ENCODE measurements at places on chromosomes 5 and 9.

DNA sequence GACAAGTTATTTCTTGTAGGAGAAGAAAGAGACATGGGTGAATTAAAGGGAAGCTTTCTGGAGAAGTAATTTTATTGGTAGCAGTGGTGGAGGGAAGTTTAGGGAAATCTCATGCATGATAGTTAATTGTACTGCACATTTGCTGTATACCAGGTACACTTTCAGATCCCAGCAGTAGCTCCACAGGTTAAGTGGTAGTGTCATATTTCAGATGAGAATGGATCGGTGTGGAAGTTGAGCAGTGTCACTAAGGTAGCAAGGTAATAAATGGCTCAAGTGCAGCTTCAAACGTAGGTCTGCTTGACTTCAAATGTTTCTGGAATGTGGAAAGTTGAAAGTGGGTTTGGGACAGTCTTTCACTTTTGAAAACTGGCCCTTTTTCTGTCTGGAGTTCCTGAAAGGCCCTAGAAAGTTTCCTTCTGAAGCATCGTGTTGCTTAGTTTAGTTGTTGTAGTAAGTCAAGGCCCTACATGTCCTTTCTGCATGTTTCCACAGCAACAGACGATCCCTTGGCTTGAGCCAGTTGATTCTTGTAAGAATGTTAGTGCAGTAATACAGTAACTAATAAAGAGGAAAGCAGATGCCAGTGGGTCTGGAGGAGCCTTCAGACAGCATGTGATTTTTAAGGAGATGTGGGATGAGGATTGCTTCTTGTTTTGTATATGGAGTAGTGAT lies 3.7 kb downstream of the CLTA start:
- DNase-seq: no peak

DNA sequence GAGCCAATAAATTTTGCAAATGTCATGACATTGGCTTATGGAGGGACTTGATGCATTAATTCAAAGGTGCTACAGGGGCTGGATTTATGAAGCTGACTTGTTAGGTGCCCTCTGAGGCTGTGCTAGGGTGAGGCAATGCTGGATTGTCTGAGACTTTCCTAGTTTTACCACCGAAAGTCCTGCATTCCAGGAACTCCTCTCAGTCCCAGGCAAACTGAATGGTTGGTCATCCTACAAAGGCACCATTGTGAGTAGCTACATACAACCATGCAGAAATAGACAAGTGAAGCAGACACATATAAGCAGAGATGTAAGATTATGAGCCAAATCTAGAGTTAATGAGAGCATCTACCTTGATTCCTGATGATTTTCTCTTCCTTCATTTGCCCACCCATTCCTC lies 95.3 kb downstream of the LIX1 start:
- DNase-seq: no peak

DNA sequence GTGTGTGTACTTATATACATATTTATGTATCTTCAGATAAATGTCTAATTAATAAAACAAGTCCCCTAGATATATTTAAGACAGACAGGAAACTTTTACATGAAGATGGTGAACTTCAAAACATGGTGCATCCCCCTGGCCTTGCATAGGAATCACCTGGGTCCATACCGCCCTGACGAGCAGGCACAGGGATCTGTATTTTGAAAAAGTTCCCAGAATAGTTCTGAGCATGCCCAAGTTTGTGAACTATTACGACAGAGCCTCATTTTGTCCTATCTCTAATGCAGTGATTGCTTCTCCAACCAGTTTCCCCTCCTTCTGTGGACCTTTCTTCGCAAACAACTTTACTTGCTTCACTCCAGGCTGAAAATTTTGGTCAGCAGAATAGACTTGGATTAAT lies 98.1 kb downstream of the APBA1 start:
- DNase-seq: no peak

GRCh38 chr5:15768936-15769335 lies 269.0 kb downstream of the FBXL7 start:
- DNase-seq: no peak

- no peak for DNase-seq
Measured at GRCh38 chr5:159362220-159362619, 31.9 kb upstream of the IL12B start.

GRCh38 chr5:95261437-95262175 lies 23.3 kb downstream of the MCTP1 start:
- no peak for DNase-seq

GRCh38 chr5:172078726-172079345 lies 72.4 kb upstream of the FBXW11 start:
- no peak for DNase-seq

DNA sequence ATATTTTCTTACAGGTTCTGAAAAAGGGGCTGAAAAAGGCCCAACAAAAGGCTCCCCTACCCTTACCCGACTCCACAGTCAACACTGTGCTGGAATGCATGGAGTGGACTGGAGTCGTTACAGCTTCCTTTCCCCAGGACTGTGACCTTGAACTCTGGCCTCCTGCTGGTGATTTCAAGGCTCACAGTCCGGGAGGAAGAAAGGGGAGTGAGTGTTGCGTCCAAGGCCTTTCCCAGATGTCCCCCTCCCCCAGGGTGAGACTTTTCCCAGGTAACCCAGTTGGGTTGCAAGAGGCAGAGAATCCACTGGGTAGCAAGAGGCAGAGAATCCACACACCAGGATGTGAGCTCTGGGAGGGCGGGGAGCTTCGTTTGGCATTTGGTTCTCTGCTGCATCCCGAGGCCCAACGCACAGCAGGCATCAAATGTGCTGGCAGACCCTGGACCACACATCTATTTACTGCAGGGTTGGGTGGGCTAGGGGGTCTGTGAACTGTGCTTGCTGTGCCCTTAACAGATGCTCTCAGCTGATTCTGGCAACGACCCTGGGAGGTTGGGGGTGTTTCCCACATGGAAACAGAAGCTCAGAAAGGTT lies 37.5 kb downstream of the FABP6 start:
- DNase-seq: no peak

- no peak for DNase-seq
Measured at GRCh38 chr5:127060470-127060985, 12.8 kb downstream of the C5orf63 start.

DNA sequence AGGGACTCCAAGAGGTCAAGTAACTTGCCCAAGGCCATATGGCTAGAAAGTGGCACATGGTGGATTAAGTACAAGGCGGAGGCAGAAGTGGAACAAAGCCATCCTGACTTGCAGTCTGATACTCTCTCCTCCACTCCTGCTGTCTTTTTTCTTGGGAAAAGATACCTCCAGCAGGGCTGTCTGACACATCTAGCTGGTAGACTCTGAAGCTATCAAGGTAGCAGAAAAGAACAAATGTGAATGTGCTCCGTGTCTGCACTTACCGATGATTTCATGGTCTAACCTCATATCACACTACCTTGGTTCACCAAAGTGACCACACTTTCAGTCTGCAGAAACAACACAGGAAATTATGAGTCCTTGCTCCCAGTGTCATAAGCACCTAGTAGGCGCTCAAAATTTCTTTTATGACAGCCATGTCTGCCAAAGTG lies 284.8 kb downstream of the CRB2 start:
- DNase-seq: no peak

GRCh38 chr9:125370786-125371185 lies 109.2 kb downstream of the GAPVD1 start:
- DNase-seq: no peak

- DNase-seq: no peak
Measured at GRCh38 chr5:155147222-155147621, 133.7 kb downstream of the KIF4B start.

- no peak for DNase-seq
Measured at GRCh38 chr9:123712399-123712798, 217.5 kb downstream of the DENND1A start.

Data from stimulated activated CD4-positive, alpha-beta T cell treated with anti-CD3 and anti-CD28 coated beads, Interleukin-1b, Interleukin-23, amount 100 ng/mL, for 4 hours (primary cell).